ENCODE measurements at places on chromosomes 6 and 20.

GRCh38 chr20:64184795-64185194 is 20.5 kb downstream of the MYT1 start:
- no peak for DNase-seq

DNA sequence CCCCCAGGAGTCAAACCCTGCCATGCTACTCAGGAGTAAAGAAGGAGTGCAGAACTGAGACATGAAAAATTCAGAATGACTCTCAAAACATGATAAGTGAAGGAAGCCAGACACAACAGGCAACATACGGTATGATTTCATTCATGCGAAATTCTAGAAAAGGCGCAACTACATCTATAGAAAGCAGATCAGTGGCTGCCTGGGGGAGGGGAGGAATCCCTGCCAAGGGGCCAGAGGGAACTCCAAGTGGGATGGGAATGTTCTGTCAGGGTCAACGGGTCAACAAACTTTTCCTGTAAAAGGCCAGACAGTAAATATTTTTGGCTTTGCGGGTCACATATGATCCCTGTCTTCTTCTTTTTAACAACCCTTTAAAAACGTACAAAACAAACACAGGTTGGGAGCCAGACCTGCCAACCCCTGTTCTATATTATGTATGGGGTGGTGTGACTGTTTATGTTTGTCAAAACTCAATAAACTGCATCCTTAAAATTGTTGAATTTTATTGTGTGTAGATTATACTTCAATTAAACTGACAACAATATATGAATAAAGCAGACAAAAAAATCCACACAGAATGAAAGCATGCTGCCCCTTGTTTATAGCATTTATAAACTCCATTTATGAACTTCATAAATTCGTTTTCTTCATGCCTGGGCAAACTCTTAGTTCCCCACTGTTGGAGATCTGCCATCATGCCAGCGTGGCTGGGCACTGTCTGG is 56.6 kb upstream of the TRAF3IP2 start:
- no peak for DNase-seq

GRCh38 chr6:136250686-136251008 is 536 bp upstream of the MTFR2 start:
- DNase-seq: no peak

GRCh38 chr6:140988780-140989179 is 1143.9 kb upstream of the GJE1 start:
- no peak for DNase-seq

- DNase-seq: no peak
These were observed 91.2 kb downstream of the RALGAPA2 start for GRCh38 chr20:20621195-20621594.

GRCh38 chr6:154928325-154928922 is 66.7 kb upstream of the TIAM2 start:
- DNase-seq: peak; percentile 69

DNA sequence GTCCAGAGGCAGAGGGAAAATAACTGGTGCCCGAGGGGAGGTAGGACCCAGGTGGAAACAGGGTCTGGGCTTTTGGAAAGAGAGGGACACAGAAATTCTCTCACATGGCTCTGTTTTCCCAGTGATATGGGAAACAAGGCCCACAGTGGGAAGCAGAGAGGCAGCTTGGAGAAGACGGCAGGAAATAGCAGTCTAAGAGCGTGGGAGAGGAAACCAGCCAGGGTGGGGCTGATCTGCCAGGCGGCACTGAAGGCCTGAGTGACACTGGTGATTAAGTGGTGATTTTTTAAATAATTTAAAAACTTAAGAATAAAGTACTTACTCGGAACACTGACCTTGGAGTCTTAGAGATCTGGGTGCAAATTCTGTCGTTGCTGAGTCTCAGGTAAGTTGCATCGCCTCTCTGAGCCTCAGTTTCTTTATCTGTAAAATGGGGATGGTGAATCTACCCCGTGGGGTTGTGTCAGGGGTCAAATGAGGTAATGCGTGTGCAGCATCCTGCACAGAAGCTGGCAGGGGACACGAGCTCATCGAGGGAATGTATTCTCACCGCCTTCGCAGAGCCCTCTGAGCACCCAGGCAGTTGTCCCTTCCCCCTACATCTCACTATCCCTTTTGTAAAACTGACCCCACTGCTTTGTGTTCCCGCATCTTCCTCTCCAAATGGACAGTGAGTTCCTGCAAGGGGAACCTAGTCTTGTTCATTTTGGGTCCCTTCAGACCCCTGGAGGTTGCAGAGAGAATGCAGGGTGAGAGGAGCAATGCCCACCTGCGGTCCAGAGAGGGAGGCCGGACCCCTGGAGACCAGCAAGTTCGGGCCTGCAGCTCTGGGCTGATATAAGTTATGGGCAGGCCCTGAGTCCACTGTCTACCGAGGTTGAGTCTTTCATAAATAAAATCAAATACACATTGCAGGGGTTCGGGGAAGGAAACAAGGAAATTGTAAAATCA is 228.6 kb upstream of the PMEPA1 start:
- no peak for DNase-seq

- DNase-seq: no peak
These were observed 76.5 kb downstream of the NRN1 start for GRCh38 chr6:5930143-5930770.

DNA sequence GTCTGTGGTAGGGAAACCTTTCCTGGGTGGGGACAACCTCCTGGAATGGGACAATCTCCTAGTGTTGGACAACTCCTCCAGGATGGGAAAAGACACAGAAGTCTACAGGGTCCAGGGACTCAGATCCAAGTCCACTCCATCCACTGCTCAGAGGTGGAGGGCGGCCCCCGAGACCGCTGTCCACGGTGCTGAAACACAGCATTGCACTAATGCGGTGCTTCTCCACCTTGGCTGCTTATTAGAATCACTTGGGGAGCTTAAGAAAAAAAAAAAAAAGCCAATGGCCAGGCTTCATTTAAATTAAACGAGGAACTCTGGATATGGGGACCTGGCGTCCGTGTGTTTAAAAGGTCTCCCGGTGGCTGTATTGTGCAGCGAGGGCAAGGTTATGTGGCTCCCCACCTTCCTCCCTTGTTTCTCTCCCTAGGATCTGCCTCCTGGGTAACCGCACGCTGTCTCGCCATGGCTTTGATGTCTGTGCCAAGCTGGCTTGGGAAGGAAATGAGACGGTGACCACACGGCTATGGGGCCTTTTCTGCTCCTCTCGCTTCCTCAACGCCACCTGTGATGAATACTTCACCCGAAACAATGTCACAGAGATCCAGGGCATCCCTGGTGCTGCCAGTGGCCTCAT is 12.0 kb downstream of the SLC12A5 start:
- no peak for DNase-seq

DNA sequence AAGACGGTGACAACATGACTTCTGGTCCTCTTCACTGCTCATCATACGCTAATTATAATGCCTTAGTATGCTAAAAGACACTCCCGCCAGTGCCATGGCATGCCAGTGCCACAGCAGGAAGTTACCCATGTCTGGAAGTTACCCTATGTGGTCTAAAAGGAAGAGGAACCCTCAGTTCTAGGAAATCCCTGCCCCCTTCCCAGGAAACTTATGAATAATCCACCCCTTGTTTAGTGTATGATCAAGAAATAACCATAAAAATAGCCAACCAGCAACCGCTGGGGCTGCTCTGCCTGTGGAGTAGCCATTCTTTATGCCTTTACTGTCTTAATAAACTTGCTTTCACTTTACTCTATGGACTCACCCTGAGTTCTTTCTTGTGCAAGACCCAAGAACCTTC is 15.8 kb upstream of the SERPINB9 start:
- DNase-seq: no peak

- no peak for DNase-seq
These were observed 46.9 kb downstream of the DLGAP4 start for GRCh38 chr20:36352843-36353553.

DNA sequence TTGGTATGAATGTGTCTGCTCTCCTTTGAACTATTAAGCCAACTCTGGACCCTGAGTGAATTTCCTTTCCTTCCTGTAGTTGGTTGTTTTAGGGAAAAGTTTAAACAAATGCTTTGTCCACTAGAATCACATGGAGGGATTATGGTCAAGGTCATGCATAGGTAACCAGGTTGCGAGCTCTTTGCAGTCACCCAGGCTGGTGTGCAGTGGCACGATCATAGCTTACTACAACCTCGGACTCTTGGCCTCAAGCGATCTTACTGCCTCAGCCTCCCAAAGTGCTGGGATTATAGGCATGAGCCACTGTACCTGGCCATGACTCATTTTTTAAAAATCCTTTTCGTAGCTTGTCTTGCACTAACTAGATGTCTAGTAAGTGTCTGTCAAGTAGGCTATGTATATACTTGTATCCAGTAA is 88.0 kb upstream of the SOX4 start:
- DNase-seq: no peak

GRCh38 chr6:16409531-16410441 is 171.4 kb downstream of the GMPR start:
- DNase-seq: peak; percentile 30

- DNase-seq: no peak
These were observed 112.0 kb upstream of the MTHFD1L start for GRCh38 chr6:150753371-150754064.

GRCh38 chr20:56829788-56830385 is 200.8 kb downstream of the TFAP2C start:
- DNase-seq: no peak

DNA sequence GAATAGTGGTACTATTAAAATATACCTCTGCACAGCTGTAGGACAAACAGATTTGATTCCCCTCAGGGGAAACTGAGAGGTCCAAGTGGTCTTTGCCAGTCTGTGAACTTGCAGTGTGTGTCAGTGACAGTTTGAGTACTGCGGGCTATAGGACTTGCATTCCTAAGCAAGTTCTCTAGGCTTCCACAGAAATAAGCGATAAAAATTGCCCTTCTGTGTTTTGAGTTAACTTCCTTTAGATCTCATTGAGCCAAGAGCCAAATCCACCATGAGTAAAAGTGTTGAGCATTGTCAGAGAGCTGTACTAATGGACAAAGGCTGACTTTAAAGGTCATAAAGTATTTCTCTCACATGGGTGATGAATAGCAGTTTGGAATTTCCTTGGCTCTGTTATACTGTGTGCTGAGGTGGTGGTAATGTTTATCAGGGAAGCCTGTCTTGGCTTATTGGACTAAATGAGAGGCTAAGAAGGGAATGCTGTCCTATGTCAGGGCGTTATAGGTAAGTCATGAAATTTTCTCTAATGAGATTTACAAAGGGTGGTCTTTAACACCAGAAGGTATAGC is 122.6 kb upstream of the MAP3K7 start:
- DNase-seq: no peak

DNA sequence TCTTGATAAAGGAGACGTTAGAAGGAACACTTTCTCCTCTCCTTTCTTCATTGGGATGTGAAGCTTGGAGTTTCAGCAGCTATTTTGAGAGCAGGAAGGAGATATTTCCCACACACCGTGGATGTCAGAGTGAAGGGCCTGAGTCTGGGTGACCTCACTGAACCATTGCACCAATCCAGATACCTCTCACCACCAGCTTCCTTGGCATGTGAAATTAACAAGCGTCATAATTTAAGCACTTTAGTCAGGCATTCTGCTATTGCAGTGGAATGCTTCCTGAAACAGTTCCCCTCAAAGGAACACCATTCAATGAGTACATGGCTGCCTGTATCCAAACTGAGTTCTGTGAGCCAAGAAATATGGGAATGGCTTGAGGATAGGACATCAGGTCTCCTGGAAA is 83.7 kb downstream of the CHMP4B start:
- DNase-seq: no peak

DNA sequence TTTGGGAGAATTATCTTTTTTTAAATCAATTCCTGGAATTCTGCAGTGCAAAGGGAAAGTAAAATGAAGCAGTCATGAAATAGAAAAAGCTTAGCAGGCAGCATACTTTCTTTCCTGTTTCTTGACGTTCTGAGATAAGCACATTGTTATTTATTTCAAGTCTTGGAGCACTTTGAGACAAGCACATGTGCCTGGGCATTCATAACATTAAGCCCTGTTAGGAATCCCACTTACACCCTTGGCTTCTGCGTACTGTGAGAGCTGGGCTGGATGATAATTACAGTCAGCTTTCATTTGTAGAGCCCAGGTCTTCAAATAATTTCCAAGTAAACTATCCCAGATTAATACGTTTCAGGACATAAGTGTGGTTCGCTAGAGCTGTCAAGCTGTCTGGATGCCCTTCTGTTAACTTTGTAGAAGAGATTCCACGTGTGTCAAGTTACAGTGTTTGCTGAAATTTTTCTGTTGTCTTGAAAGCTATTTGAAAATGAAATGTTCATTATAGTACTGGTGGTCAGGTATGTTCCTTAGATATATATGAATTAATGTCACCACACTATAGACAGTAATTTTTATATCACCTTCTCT is 8.9 kb downstream of the FARS2 start:
- no peak for DNase-seq

DNA sequence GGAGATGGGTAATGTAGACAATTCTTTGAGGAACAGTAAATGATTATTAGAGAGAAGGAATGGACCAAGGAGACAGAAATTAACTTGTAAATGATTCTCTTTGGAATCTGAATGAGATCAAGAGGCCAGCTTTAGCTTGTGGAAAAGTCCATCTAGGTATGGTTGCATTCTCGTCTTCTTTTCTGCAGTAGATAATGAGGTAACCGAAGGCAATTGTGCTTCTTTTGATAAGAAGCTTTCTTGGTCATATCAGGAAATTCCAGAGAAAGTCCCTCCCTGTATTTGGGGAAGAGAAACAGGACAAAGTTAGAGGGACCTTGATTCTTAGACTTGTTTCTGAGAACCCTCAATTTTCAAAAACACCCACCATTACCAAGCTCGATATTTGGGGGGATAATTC is 109.1 kb upstream of the PRSS16 start:
- no peak for DNase-seq

DNA sequence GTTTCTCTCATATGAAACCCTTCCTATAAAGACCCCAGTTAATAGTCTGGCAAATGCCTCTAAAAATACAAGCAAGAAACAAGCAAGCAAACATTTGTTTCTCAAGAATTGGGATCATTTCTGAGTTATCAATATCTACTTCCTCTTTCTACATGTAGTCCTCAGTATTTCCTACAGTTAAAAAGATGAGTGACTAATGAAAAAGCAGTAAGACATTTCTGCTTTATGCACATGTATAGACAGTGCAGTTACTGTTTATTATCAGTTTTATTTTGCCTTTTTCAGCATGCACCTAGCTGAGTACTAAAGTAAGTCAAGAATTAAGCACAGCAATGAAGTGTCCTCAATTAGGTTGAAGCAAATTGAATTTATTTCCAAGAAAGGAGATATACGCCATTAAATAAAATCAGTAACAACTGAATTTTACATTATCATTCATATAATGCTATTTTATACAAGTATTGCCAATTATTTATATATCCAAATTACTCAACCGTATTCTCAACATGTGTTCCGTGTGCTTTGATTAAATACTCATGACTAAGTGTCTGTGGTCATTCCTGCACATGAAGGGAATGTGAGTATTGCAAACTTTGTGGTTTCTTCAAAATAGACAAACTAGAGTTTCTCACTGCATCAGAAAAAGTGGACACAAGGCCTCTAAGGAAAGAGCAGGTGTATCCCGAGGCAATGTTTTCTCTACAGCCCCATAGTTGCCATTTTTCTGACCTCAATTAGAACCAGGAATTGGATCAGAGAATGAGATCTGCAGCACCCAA is 159.3 kb upstream of the MARCKS start:
- DNase-seq: no peak
